Tongue (tissue), 3 donors: ENCODE measurements at places on chromosomes 2 and 18. TPM values are rescaled to one million over a fixed set of nuclear protein-coding genes. Genes with fewer than 3 reads are reported as not detected.

The AKAIN1 gene
- total RNA-seq = not detected

The SP5 gene
- 4.5 TPM for total RNA-seq

- DNase-seq = no peak
These were observed 16.8 kb upstream of the TMEM131 start for GRCh38 chr2:98012561-98012991.

The RAB27B gene
- total RNA-seq = 3.7 TPM

- DNase-seq = peak; percentile 36
These were observed 115.1 kb downstream of the DTNB start for GRCh38 chr2:25558262-25558661.

- no peak for DNase-seq
These were observed 159.3 kb upstream of the STK17B start for GRCh38 chr2:196330645-196331044.

DNA sequence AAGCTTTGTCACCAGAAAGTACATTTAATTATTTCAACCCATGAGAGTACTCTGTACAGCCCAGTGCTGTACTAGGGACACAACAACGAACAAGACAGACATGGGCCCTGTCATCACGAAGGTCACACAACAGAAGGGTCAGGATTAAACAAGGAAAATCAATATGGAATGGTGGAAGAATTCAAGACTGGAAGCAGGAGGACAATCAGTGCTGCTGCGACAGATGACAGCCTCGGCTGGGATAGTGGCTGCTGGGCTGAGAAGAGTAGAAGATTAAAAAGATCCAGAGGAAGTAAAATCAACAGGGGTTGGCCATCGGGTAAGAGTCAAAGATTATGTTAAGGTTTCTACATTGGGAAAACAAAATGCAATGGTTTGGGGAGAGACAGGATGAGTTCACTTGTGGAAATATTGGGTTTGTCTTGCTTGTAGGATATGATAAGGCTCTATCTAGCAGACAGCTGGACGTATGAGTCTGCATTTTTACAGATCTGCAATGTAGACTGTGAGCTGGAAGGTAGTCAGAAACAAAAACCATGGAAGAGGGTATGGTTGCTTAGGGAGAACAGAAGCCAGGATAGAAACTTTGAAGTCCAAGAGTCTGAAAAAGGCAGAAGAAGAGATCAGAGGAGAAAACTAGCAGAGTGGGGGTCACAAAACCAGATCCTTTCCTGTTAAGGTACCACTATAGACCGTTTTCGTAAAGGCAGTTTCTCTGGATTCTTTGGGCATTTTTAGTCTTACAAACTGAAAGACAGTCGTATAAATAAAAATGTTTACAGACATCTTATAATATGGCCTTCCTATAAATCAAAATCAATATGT lies 84.1 kb downstream of the PRELID3A start:
- DNase-seq = no peak

DNA sequence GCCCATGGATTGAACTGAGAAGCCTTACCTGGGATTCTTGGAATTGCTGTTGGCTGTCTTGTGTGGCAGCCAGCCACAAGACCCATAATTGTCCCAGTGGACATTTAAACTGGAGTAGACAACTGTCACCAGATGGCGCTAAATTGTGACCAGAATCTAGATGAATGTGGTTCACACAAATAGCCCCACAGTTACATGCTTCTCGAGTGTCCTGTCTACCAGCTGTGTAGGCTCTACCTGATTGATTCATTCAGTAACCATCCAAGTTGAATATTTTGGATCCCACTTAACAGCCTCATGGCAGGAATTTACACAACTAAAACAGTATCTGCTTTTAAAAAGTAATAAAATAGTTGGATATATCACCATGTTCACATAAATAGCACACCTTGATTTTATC lies 73.2 kb downstream of the MAP4K4 start:
- DNase-seq = peak; percentile 53

The TANC1 gene
- total RNA-seq = 53.3 TPM

The CAPN10 gene
- total RNA-seq = 24.3 TPM

The FSIP2 gene
- 3.1 TPM for total RNA-seq

- DNase-seq = no peak
These were observed 1045.8 kb downstream of the CNTNAP5 start for GRCh38 chr2:125070726-125071505.

DNA sequence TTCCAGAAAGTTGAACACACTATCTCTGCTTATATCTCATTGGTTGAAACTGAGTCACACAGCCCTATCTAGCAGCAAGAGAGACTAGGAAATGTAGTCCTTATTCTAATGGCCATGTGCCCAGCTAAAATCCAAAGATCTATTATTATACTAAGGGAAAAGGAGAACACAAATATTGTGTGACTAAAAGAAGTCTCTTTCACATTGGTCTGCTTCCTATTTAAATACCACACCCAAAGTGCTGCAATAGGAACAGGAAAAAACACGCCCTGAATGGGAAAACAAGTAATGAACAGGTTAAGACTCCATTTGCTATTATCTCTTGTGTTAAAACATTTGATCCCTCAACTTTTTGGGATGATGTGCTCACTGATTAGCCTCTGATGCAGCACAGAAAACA lies 86.8 kb upstream of the BARD1 start:
- DNase-seq = no peak

The ZNF519 gene
- total RNA-seq = 11.6 TPM

The FEV gene
- total RNA-seq = not detected

DNA sequence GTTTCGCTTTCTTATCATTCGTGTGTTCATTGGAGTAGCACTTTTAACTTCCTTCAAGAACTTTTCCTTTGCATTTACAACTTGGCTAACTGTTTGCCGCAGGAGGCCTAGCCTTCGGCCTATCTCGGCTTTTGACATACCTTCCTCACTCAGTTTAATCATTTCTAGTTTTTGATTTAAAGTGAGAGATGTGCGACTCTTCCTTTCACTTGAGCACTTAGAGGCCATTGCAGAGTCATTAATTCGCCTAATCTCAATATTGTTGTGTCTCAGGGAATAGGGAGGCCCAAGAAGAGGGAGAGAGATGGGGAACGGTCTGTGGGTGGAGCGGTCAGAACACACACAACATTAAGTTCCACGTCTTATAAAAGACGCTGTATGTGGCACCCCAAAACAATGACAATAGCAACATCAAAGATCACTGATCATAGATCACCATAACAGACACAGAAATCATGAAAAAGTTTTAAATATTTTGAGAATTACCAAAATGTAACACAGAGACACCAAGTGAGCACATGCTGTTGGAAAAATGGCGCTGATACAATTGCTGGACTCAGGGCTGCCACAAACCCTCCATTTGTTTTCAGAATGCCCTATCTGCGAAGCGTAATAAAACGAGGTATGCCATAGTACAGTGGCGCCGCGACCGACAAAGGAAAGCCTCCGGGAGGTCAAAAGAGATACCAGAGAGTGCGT lies 553 bp downstream of the TIGD1 start:
- DNase-seq = no peak

The LIPG gene
- total RNA-seq = 2.9 TPM
